ENCODE measurements at places on chromosomes 7 and 10.

DNA sequence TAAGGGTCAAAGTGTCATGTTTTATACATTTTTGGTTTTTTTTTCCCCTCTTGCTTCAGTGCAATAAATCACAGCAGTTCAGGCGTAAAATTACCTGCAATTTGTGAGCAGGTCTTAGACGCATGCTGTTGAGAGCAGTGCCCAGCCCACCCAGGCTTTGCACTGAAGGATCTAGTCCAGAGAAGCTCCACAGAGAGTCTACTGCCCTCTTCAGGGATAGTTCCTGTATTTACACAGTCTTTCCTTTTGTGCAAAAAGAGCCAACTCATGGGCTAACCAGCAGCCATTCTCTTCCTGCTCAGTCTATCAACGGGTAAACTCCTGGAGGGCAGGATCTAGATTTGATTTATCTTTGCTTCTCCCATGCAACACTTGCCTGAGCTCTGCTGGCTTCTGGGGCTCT lies 82.2 kb upstream of the NAMPT start:
- no peak for DNase-seq

DNA sequence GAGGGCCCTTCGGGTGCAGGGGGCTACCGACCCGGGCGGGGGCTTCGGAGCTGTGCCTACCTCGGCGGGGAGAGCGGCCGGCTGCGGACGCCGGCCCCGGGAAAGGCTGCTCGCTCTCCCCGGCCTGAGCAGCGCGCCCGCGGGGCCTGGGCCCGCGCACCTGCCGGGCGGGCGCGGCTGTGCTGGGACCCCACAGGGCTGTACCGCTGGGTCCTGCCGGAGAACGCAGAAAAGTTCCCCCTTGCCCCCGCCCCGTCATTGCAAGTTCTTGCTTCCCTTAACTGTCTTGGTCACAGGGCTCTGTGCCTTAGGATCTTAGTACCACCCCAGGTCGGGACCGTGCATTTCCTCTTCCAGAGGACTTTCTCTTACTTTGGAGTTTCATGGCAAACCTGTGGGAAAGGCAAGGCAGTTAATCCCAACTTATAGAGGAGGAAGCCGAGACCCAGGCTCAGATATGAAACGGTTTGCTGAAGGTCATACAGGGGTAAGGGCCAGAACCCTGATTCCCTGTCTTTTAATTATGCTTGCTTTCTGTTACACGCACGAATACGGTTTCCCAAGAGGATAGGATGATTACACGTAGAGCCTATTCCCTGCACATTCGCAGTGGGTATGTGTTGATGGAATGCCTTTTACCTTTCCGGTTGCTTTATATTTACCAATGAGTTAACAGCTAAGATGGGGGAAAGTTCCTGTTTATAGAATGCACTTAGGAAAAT lies 652 bp downstream of the PCGF5 start:
- DNase-seq: peak; percentile 67

- DNase-seq: no peak
Observed at GRCh38 chr7:84629216-84629615, 434.6 kb upstream of the SEMA3A start.

- peak; percentile 63 for DNase-seq
Observed at GRCh38 chr10:134247-135131, 766 bp upstream of the ZMYND11 start.

- DNase-seq: no peak
Observed at GRCh38 chr7:78037603-78038002, 239.0 kb downstream of the PHTF2 start.

- DNase-seq: no peak
Observed at GRCh38 chr10:113033991-113034390, 83.9 kb downstream of the TCF7L2 start.

DNA sequence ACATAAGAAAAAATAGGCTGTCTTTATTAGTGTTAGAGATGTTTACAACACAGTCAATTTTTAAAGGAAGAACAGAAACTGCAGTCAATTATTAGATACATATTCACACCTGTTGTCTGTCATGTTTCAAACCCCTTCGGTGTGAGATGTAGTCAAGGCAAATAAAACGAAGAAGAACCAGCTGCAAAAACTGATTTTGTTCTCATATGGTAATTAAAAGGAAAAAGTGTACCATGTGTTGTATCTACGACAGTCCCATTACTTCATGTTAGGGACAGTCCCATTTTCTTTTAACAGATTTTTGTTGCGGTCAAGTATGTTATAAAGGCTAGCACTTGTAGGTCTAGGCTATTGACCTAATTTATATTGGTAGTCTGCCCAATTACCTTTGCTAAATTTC lies 149.4 kb downstream of the LRRN3 start:
- no peak for DNase-seq

DNA sequence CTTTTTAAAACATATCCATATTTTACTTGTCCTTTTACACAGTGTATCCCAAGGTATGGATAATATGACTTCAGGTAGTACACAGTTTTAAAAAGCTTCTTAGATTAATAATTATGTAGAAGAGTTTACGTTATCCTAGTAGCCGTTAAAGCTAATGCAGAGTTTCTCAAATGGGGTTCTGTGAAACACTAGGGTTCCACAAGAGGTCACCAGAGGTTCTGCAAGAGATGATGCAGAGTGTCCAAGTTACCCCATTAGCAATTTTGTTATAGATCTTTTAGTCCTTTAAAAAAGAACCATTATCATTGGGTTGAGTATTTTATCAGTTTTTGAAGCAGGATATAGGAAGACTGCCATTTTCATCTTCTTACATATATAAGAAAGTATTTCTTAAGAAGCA lies 298.9 kb upstream of the HPS1 start:
- DNase-seq: no peak

- no peak for DNase-seq
Observed at GRCh38 chr7:134726581-134726980, 52.9 kb upstream of the CALD1 start.

DNA sequence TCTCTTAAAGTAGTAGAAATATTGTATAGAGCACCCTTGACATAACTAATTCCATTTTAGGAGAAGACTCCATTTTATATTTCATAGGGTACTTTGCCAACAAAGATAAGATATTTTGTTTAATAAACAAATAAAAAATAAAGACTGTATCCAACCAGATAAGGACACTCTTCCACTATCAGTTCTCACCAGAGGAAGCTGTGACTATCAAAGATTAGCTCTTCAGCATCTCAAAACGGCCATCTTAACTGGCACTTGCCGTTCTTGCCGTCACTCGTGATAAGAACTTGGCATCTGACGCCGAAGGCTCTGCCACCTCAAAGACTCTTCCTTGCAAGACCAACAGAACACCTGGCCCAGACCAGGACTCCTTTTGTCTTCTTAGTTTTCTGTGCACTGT lies 26.3 kb upstream of the AKR1B1 start:
- no peak for DNase-seq

DNA sequence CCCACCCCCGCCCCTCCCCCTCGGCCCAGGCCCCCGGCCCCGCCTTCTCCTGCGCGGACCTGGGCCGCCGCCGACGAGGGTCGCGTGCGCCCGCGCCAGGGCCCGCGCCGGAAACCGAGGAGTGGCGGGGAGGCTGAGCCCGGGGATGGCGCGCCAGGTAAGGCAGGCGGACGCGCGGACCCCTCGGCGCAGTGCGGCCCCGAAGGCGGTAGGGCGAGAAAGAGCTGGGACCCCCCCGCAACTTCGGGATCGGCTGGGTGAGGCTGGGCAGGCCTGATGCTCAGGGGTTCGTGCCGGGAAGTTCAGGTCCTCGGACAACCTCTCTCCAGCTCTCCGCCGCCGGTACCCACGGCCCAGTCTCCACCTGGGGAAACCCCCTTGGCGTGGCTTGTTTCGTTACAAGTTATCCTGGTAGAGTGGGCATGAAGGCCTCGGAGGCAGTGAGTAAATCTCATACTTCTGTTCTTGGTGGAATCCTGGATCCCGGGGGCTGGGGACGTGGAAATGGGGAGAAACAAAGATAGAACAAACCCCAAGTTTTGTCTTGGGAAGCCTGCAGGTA lies 58.4 kb downstream of the ZNF467 start:
- peak; percentile 30 for DNase-seq

DNA sequence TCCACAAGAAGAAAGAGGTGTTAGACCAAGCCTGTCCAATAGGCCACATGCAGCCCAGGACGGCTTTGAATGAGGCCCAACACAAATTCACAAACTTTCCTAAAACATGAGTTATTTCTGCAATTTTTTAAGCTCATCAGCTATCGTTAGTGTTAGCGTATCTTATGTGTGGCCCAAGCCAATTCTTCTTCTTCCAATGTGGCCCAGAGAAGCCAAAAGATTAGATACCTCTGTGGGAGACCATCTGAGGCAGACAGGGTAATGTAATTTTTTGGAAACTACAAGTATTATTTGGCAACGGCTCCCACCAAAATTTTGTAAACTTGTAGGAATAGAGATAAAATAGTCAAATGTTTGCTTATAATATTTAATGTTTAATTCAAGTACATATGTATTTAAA lies 153.8 kb downstream of the SRPK2 start:
- DNase-seq: no peak

DNA sequence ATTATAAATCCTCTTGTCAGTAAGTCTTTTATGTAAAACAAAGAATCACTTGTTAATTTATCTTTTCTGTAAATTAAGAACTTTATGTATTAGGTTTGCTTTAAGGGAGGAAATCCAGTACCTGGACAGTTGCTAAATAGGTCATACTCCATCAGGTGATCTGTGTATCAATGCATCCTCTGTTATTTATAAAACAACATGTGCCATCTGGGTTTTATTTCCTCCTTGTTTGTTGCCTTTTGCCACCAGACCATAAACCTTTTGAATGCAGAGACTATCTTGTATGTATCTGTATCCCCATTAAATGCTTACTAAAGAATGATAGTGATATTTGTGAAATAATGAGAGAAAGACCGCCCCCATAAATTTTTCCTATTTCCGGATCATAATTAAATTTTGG lies 70.0 kb downstream of the SLC35B4 start:
- no peak for DNase-seq

- DNase-seq: no peak
Observed at GRCh38 chr10:11073410-11073809, 55.7 kb downstream of the CELF2 start.

- no peak for DNase-seq
Observed at GRCh38 chr10:84599254-84599653, 270.9 kb downstream of the CCSER2 start.

- no peak for DNase-seq
Observed at GRCh38 chr10:132868995-132869394, 73.4 kb downstream of the CFAP46 start.

DNA sequence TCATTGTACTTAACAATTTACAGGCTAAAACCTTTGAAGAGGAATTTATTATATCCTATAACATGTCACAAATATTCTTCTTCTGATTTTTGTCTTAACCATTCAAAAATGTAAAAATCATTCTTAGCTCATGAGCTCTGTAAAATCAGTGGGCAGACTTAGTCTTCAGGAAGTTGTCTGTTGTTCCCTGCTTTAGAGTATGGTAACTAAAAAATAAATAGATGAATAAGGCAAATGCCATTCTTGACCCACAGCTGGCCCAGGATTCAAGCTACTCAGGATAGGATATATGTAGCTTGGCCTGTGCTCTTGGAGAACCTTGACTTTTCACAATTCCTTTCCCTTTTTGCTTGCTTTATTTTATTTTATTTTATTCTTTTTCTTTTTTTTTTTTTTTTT lies 51.5 kb downstream of the LRRC4 start:
- no peak for DNase-seq

DNA sequence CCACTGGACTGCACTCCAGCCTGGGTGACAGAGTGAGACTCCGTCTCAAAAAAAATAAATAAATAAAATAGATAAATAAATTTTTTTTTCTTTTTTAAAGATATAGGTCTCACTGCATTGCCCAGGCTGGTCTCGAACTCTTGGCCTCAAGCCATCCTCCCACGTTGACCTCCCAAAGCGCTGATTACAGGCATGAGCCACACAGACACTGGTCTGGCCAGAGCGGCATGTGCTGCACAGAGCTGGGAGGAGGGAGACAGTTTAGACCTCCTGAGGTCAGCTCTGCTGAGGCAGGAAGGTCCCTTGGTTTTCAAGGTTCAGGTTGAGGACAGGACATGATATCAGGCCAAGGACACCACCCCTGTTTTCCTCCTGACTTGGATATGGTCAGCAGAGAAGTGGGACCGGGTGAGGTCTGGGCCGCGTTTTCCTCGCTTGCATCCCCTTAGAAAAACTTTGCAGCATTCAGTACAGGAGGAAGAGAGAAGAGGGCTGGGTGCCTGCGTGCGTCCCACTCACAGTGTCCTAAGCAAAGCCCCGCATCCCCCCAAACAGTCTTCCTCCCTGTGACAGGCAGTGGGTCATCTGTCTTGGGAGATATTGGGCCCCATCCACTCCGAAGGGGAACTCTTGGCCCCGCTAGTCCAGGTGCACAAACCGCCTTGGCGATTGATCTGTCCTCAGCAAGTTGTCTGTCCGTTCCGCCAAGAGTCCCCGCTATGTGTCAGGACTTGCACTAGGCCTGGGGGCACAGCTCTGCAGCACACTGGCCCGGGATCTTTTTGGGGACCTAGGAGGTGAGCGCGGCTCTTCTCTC lies 56.1 kb downstream of the ZNF727 start:
- DNase-seq: no peak

DNA sequence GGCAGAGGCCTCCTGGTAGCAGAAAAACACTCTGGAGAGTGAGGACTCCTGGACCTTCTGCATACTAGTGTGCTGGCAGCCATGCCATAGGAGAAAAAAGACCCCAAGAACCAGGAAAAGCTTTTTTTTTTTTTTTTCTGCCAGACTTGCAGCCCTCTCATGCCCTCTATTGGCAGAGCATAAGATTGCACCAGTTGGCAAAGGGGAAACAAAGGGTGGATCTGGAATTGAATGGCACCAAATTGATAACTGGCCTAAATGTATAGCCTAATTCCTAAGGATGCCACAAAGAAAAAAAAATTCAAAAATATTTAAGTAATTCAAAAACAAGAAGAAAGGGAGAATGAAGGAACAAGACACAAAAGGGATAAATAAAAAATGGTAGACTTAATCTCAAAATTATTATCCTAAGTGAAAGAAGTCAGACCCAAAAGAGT lies 112.5 kb upstream of the GHITM start:
- DNase-seq: peak; percentile 21

DNA sequence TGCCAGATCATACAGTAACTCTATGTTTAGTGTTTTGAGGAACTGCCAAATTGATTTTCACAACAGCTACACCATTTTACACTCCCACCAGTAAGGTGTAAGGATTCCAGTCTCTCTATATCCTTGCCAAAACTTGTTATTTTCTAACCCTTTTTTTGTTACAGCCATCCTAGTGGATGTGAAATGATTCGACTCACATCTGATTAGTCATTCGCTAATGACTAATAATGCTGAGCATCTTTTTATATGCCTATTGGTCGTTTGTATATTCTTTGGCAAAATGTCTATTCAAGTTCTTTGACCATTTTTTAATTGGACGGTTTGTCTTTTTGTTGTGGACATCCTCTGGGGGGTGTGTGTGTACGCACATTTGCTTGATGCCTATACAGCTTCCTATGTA lies 142.8 kb downstream of the DGKB start:
- DNase-seq: no peak

DNA sequence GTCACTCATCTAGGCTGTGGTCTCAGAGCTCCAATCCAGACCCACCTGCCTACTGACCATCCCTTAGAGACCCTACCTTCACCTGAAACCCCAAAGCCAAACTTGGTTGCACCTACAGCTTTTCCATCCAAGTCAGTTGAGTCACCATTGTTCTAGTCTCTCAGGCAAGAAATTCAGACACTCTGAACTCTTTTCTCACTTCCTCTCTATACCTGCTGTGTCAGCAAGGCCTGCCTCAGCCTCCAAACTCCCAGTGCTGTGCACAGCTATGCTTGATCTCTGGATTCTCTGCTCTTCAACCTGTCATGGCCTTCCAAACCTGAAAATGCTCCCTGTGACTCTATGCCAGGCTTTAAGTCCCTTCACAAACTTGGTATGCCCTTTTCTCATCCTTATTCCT lies 47.4 kb upstream of the MTURN start:
- DNase-seq: no peak

Data from adrenal gland (tissue), 19 donors.